CD4-positive, alpha-beta T cell treated with Interleukin-2 at 100 ng/mL for 4 hours (primary cell): ENCODE measurements at places on chromosomes 2 and 18.

- no peak for DNase-seq
Observed at GRCh38 chr2:138455691-138456090, 45.9 kb upstream of the SPOPL start.

DNA sequence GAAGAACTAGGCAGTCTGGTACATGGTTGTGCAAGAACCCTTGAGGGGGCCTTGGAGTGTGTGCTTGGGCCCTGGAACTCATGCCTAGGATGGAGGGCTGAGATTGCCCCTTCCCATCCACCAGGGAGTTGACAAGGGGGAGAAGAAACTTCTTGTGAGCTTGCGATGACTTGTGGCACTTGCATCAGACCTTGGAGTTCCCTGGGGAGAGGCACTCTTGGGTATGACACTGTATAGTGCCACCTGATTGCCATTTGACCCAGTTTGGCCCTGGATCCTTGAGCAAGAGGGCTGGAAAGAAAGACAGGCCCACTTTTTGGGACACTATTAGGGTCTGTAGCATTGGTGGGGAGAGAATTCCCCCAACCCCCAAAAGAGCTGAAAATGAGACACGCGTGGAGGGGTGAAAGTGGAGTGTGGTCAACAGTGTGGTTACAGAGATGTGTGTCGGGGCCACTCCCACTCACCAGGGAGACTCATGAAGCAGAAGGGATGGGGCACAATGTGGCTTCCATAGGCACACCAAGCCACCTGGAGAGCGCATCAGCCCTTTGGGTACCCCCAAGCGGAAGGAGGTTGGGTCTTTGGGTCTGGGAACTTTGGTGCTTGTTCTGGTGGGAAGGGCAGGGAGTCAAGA, 101.3 kb downstream of the MSH2 start:
- DNase-seq: no peak

GRCh38 chr18:9387891-9388290, 53.3 kb downstream of the TWSG1 start:
- no peak for DNase-seq

GRCh38 chr2:9809064-9809356, 34.3 kb upstream of the TAF1B start:
- DNase-seq: no peak

GRCh38 chr2:70477441-70477844, 76.2 kb downstream of the TGFA start:
- no peak for DNase-seq

DNA sequence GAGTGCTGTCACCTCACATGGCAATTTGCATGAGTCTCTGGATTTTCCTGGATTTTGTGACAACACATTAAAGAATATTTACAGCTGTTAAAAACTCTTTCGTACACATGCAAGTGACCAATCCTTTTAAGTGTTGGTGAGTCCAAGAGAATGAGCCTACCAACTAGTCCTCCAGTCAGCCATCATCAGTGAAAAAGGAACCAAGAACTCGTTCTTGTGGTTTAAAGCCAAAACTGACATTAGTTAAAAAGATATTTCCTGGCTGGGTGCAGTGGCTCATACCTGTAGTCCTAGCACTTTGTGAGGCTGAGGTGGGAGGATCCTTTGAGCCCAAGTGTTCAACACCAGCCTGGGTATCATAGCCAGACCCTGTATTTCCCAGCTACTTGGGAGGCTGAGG, 215.4 kb upstream of the ITGA4 start:
- no peak for DNase-seq

- no peak for DNase-seq
Observed at GRCh38 chr2:27307545-27308358, 493 bp downstream of the UCN start.

DNA sequence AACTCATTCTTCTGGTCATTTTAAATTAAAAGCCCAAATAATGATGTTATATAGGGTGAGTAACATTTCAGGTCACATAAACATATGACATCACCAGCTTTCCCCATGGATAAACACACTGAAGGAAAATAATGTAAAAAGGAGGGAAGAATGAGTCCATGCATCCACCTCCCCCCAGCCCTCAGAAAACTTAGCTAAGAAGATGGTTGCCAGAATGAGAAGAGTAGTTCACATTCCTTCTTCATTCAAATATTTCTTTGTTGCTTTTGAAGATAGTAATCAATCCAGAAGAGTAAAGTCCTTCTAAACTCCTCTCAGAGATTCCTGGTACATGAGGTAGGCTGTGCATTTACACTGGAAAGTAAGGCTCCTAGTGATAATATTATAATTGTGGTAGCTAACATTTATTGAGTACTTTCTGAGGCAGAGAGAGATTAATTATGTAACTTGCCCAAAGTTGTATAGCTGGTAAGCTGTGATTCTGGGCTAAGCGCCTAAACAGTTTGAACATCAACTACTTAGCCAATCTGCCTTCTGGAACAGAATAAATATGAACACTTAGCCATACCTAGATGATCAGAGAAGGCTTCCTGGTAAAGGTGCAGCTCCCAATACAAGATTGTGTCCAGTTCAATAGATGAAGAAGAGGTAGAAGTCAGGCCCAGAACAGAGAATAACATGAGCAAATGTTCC, 256.7 kb upstream of the FN1 start:
- no peak for DNase-seq

DNA sequence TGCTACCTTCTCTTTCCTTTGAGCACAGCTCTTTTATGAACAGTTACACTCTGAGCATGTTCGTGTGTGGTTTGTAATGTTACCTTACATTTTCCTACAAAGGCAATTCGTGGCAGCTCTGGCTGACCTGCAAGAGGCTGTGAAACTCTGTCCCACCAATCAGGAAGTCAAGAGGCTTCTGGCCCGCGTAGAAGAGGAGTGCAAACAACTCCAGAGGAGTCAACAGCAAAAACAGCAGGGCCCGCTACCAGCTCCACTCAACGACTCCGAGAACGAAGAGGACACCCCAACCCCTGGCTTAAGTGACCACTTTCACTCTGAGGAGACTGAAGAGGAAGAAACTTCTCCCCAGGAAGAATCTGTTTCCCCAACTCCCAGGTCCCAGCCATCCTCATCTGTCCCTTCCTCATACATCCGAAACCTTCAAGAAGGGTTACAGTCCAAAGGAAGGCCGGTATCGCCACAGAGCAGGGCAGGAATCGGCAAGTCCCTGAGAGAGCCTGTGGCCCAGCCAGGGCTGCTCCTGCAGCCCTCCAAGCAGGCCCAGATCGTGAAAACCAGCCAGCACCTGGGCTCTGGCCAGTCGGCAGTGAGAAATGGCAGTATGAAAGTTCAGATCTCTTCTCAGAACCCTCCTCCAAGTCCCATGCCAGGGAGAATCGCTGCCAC, 56.9 kb downstream of the WDSUB1 start:
- DNase-seq: no peak

- DNase-seq: no peak
Observed at GRCh38 chr18:58091099-58091611, 47.1 kb downstream of the NEDD4L start.

- DNase-seq: no peak
Observed at GRCh38 chr2:160305081-160305750, 105.1 kb upstream of the ITGB6 start.

DNA sequence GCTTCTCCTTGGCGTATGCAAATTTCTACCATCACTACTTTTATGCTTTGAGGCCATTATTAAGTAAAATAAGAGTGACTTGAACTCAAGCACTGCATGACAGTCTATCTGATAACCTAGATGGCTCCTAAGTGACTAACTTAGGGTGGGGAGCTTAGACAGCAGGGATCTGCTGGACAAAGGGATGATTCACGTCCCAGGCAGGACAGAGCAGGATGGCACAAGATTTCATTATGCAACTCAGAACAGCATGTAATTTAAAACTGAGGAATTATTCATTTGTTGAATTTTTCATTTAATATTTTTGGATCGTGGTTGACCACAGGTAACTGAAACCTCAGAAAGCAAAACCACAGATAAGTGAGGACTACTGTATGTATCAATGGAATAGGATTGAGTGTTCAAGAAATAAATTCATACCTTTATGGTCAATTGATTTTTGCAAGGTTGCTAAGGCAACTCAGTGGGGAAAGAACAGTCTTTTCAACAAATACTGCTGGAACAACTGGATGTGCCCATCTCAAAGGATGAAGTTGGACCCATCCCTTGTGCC, 115.3 kb downstream of the MBD2 start:
- no peak for DNase-seq

DNA sequence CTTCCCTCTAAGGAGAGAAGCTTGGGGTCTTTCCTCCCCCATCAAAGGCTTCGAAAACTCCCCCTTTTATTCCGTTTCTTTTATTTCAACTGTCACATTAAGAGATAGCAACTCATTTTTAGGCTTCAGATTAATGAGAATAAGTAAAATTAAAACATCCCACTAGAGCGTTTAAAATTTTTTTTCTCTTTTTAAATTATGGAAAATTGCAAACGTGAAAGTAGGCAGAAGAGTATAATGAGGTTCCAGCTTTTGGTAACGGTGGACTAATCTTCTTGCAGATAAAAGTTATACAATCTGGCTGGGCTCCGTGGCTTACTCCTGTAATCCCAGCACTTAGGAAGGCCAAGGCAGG, 21.9 kb upstream of the RMP24 start:
- no peak for DNase-seq

DNA sequence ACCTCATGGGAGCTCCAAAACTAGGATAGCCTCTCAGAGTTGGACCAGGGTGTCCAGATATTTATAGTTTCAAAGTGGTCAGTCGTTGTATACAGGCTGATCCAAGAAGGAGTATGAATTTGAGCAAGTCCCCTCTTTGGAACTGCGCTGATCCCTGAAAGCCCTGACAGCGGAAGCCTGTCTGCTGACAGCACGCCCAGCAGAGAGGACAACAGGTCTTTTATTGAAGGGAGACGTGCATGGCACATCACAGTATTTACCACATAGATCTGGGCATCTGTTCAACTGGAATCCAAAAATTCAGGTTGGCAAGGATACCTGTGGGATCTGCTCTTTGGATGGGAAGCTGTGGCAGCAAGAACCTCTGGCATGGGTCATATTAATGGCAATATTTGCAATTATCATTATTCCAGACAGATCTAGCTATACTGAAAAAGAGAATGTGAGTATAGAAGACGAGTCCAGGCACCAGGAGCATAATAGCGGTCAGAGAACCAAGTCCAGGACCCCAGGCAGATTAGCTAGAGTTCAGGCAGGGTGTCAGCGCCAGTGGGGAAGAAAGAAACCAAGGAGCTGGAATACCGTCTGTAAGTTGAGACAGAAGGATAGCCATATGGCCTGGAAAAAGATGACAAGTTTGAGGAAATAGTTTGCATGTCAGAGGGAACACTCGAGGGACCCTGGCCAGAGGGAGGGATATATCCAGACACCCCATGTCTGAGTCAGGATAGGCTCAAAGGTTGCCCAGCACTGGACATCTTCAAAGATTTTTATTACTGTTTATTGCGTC, 260.4 kb upstream of the FANCL start:
- DNase-seq: no peak

GRCh38 chr18:8669571-8669970, 35.8 kb upstream of the MTCL1 start:
- no peak for DNase-seq

- DNase-seq: no peak
Observed at GRCh38 chr2:38171208-38171855, 95.4 kb upstream of the CYP1B1 start.
